Stimulated activated effector memory CD8-positive, alpha-beta T cell treated with anti-CD3 and anti-CD28 coated beads, Interleukin-12 subunit alpha, Interleukin-12 subunit beta, amount 100 ng/mL, for 72 hours (primary cell): ENCODE measurements at places on chromosomes 4 and X.

DNA sequence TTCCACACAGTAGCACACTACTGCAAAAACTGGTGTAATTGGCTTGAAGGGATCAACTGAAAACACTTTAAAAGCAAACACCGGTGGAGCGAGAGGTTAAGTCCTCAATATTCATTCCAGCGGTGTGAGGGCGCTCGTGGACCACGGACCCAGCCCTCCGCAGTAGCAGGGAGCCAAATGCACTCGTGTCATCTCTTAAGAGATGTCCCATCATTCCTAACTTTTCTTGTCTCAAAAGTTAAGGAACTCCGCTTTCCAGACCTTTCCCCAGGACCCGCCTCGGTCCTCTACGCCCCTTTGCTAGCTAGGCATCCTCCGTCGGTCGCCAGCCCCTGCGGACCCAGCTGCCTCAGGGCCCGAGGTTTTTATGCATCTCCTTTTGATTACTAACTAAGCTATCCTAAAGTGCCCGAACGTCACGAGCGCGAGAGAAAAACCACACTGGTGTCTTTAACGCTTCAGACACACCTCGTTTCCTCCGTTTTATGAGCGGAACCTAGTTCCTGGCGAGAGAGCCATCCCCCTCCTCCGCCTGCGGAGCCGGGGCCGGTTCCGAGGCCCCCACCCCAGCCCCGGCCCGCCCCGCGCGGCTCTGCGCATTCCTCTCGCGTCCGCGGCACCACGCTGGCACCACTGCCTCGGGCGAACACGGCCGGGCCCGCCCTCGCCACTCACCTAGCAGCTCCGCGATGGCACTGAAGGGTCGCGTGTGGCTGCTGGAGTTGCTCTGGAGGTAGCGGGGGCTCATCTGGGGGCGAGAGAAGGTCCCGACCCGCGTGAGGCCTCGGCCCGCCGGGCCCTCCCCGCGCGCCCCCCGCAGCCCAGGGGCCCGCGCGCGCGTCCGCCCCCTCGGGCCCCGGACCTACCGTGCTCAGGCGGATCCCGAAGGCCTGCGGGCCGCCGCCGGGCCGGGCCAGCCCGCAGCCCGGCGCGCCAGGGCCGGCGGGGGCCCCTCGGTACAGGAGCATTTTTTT is 723 bp downstream of the MORC4 start:
- peak; percentile 4 for DNase-seq

- DNase-seq, result no peak
Observed at GRCh38 chr4:155009288-155009687, 199.1 kb upstream of the NPY2R start.

DNA sequence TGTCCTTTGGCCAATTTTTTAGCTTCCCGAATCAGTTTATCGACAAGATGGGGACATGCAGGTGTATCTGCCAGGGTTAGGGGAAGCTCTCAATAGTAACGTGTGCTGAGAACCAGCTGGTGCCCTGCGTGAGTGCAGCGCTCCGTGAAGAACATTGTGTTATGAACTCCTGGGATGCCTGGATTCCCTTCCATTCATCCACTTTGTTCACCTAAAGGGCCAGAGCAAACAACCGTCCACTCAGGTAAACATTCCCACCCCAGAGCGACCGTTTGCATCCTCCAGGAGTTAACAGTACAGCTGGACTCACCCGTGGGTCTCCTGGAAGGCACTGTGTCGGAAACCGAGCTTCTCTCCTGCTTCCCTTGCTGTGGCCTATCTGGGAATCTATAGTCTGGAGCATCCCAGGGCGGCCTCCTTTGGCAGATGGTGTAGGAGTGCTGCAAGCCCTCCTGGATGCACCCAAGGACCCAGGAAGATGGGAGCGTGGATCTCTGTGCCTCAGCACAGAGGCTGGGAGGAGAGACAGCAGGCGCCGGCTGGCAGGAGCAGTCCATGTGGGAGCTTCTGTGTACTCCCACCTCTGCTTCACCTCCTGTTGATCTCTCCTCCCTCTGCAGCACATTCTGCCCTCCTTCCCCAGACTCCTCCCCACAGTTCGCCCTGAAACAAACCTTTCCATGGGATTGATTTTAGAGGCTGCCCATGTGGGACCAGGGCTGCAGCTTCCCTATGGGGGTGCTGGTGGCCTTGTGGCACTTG is 62.7 kb downstream of the SHROOM2 start:
- DNase-seq, result no peak

DNA sequence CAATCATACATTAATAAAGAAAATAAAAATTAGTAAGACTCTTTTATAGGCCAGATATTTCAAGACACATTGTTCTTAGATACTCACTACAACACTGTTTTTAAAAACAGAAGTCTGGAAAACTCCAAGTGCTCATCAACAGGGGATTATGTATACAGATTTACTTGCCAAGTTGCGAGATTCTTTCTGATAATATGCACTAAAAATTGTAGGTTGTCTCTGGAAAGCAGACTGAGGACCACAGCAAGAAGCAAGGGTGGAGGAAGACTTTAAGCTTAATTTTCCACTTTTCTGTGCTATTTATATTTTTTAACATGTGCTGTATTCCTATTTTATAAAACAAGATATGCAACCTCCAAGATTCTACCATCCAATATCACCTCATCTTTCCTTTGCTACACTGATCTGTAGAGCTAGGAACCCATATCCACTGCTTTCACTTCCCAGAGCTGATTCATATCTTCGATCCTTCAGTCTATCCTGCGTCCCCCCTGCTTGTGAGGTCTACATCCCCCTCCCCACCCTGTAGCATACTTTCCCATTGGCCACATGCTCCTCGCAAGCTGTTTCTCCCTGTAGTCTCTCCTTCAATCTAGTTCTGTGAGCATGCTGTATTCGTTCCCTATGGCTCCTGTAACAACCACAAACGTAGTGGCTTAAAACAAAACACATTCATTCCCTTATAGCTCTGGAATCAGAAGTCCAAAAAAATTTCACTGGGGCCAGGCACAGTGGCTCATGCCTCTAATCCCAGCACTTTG is 15.7 kb downstream of the SOD3 start:
- DNase-seq, result no peak

DNA sequence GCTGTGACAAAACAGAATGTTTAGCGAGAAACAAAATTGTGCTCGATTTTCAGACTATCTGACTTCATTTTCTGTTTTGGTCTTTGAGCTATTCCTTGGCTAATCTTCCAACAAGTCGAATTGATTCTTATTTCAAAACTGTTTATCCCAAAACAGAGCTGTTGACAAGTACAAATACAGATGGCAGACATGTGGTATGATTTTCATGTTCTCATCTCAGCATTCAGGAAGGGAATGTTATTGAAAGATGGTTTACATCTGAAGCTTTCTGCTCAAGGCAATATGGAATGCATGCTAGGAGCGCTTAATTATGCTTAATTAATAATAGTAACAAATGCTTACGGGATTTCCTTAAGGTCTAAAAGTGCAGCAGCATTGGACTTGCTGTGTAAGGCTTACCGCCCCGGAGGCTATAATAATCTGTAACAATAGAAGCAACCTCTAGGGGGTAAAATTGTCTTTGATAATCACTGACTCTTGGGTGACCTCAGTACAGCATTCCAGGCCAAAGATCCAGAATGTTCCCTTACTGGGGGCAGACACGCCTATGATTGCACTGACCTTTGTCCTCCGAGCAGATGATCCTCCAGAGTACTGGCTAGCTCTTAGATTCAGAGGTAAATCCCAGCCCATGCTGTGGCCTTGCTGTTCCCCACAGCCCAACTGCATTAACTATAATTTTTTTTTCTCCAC is 16.4 kb downstream of the LSM6 start:
- DNase-seq, result no peak

DNA sequence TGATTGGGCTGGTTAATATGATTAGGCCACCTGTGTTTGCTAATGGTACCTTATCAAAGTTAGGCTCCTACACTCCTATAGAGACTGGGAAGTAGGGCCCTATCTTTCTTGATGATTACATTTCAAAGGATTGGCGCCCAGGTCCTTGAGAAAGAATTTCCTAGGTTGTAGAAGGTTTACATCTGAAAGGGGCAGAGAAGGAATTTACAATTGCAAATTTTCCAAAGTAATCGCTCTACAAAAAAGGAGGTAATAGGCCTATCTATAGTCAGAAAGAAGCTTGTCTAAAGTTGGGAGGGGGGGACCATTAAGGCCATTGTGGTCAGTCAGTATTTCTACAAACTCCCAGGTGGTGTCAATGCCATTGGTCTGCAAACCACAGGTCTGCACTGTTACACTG is 638.4 kb downstream of the IL1RAPL1 start:
- DNase-seq, result no peak

DNA sequence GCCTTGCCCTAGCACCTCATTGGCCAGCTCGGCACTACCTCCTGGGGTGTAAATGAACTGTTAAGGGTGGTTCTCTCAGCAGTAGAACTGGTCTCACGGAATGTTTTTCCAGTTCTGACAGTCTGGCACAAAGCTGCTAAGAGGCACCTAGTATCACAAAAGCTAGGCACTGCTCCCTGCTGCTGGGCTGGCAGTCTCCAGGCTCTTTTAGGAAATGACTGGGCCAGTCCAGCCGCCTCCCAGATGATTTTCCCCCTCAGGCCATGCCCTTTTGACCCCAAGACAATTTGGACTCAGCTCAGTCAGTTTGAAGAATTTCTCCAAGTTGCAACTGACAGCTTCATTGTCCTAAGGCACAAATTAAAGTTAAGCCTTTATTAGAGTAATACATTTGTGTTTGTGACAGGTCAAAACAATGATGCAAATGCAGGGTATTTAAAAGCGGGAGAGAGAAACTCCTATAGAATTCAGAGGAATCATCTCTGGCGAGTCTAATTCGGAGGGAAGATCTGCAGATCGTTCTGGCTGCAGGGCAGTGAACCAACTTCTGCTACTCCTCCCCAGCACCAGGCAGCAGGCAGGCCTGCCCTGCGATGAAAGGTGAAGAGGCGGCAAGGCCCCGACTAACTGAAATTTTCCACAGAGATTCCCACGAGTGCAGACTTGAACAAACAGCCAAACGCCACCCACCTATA is 7.9 kb downstream of the FRMD7 start:
- no peak for DNase-seq

DNA sequence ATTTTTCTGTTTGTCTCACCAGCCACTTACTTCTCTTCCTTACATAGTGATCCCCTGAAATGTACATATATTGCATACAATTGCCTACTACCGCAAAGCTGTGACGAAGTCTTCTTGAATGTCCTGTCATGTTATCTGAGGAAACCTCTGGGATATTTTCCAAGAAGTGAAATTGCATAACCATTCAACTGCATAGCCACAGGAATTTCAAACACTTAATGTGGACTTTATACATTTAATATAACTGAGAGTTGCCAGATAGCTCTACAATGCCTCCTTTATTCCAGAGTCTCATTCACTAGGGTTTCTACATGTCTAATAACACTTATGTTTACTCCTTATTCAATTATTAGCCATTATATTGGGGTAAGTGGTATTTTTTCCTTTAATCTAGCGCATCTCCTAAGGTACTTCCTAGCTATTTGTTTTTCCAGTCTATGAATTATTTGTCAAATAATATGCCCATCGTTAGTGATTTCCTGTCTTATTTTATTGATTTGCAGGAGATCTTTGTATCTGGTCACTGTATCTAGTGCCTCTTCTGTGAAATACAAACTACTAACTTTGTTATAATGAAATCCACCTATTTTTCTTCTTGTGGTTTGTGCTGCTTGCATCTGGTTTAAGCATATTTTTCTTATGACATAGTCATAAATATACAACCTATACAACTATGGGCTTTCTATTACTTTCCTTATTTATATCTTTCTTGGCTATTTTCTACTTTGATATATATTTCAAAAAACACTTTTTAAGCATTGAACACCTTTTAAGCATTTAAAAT is 69.2 kb upstream of the GRID2 start:
- DNase-seq, result no peak

GRCh38 chr4:69239092-69239491 is 24.5 kb upstream of the UGT2B11 start:
- DNase-seq, result no peak

DNA sequence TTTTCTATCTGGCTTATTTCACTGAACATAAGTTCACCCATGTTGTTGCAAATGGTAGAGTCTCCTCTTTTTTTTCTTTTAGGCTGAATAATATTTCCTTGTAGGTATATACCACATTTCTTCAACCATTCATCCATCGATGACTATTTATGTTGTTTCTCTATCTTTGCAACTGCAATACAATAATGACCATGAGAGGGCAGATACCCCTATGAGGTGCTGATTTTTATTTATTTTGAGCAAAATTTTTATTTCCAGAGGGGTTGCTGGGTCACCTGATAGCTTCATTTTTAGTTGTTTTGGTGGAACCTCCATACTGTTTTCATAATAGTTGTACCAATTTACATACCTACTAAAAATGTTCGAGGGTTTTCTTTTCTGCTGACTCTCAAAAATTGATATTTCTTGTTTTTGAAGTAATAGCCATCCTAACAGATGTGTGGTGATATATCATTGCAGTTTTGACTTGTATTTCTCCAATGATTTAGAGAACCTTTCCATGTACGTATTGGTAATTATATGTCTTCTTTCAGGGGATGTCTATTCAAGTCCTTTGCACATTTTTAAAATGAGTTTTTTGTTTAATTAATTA is 1697.0 kb downstream of the PCDH7 start:
- DNase-seq, result no peak

DNA sequence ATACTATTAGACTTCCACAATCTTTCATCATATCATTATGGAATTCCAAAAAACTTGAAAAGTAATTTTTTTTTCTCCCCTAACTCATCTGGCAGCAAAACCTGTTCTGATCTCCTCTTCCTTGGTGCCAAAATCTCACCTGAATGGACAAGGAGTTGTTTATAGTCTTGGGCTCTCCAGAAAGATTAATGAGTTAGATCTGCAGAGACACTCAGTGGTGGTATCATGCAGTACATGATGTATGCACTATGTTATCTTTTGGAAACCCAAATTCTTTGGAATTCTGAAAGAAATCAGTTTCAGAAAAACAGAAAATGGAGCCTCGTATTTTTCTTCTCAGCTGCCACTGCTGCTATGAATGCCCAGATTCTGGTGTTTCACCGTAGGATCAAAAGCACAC is 11.7 kb downstream of the GPM6B start:
- DNase-seq, result no peak

GRCh38 chrX:135556055-135556454 is 35.6 kb downstream of the INTS6L start:
- DNase-seq, result no peak

DNA sequence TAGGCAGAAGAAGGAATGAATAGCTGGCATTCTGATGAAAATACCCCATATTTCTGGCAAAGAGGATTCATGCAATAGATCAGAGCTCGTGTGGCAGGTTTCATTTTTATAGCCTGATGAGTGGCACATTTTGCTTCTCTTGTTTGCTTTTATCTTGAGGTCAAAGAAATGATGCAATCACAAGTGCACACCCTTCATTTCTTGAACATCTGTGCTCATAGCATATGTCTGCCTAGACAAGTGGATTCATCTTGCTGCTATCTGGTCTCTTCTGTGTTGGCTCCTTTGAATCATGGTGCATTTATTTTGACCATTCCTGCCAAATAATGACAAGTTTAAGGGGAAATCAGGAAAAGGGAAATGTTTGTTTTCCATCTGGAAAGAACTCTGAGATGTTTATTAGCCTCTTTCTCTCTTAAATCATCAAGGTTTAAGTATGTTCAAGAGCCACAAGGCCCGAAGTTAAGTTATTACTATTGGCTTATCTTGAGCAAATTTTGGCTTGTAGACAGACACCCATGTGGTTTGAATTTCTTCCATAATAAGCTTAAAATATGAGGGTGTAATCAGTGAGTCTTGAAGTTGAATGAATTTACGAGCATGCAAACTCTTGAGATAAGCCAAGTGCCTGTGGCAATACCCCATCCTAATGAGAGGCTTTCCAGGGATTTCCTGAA is 59.3 kb upstream of the HS3ST1 start:
- no peak for DNase-seq

- no peak for DNase-seq
Observed at GRCh38 chrX:50107470-50107869, 93.3 kb downstream of the AKAP4 start.
